Fibroblast of lung (primary cell): ENCODE measurements at places on chromosomes 1 and 21. TPM values are rescaled to one million over a fixed set of nuclear protein-coding genes. Genes with fewer than 3 reads are reported as not detected.

DNA sequence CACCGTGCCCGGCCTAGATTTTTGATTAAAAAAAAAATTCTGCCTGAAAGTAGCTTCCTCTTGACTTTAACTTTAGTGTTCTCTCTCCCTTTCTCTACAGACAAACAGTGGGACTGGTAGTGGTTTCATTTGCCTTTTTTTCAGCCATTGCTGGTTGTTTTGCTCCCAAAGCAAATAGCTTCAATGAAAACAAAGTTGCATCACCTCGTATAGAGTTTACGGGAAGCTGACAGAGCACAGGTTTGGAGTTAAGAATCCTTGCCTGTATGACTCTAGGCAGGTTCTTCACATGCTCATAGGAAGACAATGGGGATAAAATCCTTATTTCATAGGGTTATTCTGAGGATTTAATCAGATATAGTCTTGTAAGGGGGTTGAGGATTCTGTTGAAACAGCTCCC, 21.6 kb downstream of the AADACL4 start:
- no peak overlapping the region for H3K27ac ChIP-seq
- no peak overlapping the region for H3K4me3 ChIP-seq
- no peak for DNase-seq
- no peaks in the 10 kb centered on the region for H3K4me1 ChIP-seq
- no peaks in the 10 kb centered on the region for H3K27me3 ChIP-seq

- no peak for DNase-seq
- no peaks in the 10 kb centered on the region for H3K27me3 ChIP-seq
- H3K36me3 ChIP-seq = peaks cover 3% of the 10 kb centered on the region
- no peaks in the 10 kb centered on the region for H3K4me1 ChIP-seq
- no peak overlapping the region for H3K4me3 ChIP-seq
These were observed 68.0 kb upstream of the CNTN2 start for GRCh38 chr1:204975021-204975420.

DNA sequence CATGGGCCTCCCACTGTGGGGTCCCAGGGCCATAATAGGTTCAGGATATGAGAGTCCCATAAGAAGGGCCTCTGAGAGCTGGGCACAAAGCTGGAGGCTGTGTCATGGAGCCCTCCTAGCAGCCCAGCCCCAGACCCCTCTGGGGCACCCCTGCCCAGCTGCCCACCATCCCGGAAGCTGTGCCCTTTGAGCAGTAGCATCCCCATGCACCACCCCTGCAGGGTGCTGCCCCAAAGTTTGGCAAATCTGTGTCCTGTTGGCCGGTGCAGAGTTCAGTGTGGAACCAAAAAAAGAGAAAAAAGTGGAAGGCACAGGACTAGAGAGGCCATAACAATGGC, 17.6 kb downstream of the TNNT2 start:
- no peak overlapping the region for H3K27ac ChIP-seq
- no peaks in the 10 kb centered on the region for H3K36me3 ChIP-seq
- no peaks in the 10 kb centered on the region for H3K4me1 ChIP-seq
- DNase-seq = no peak
- H3K4me3 ChIP-seq = no peak overlapping the region
- peaks cover 15% of the 10 kb centered on the region for H3K27me3 ChIP-seq

- peak overlapping the region; percentile 1 for H3K27ac ChIP-seq
- DNase-seq = peak; percentile 17
These were observed 84.7 kb downstream of the LRRC8D start for GRCh38 chr1:89905395-89906058.

DNA sequence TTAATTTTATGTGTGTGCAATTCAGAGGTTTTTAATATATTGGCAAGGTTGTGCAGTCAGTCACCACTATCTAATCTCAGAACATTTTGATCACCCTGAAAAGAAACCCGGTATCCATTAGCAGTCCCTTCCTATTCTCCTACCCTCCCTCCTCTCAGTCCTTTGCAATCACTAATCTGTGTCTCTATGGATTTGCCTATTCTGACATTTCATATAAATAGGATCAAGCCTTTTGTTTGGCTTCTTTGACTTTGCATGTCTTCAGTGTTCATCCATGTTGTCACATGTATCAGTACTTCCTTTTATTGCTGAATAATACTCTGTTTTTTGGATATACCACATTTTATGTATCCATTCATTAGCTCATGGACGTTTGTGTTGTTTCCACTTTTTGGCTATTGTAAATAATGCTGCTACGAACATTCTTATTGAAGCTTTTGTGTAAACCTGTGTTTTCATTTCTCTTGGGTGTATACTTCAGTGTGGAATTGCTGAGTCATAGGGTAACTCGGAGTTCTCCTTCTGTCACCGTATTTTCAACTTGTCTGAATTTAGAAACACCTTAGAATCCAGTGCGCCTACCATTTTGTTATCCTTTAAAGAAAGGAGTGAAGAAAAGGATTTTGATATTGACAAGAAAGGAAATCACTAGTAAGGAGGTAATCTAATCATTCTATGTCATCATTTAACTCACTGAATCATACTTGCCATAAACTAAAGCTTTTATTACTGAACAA, 3.4 kb downstream of the CEP85 start:
- H3K4me3 ChIP-seq = no peak overlapping the region
- peak; percentile 66 for DNase-seq
- H3K27ac ChIP-seq = no peak overlapping the region
- no peaks in the 10 kb centered on the region for H3K36me3 ChIP-seq
- H3K4me1 ChIP-seq = no peaks in the 10 kb centered on the region
- H3K27me3 ChIP-seq = no peaks in the 10 kb centered on the region

GRCh38 chr1:179954493-179955286, at the start of gene CEP350:
Gene CEP350 (plus strand): TSS chr1:179954810. CDS start chr1:179986182, 31,372 bp downstream.
- H3K4me1 ChIP-seq = peaks cover 2% of the 10 kb centered on the region
- peak within 1 kb of the TSS; percentile 89 for H3K27ac ChIP-seq
- no peaks in the 10 kb centered on the region for H3K36me3 ChIP-seq
- H3K27me3 ChIP-seq = no peaks in the 10 kb centered on the region
- peak; percentile 100 for DNase-seq

DNA sequence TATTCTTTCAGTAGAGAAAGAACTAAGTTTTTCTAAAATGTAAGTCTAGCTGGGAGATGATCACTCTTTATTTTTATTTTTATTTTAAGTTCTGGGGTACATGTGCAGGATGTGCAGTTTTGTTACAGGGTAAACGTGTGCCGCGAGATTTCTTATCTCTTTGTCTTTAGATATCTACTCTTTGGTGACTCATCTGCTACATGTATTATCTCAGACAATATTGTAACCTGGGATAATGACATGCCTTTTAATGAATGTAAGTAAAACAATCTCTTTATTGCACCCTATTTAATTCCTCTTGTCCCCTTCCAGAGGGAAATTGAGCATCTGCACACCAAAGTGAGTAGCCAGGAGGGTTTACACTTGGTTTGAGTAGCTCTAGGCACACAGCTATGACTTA, 9.4 kb downstream of the CR2 start:
- H3K27me3 ChIP-seq = no peaks in the 10 kb centered on the region
- no peaks in the 10 kb centered on the region for H3K36me3 ChIP-seq
- H3K27ac ChIP-seq = no peak overlapping the region
- DNase-seq = no peak
- no peak overlapping the region for H3K4me3 ChIP-seq
- no peaks in the 10 kb centered on the region for H3K4me1 ChIP-seq

DNA sequence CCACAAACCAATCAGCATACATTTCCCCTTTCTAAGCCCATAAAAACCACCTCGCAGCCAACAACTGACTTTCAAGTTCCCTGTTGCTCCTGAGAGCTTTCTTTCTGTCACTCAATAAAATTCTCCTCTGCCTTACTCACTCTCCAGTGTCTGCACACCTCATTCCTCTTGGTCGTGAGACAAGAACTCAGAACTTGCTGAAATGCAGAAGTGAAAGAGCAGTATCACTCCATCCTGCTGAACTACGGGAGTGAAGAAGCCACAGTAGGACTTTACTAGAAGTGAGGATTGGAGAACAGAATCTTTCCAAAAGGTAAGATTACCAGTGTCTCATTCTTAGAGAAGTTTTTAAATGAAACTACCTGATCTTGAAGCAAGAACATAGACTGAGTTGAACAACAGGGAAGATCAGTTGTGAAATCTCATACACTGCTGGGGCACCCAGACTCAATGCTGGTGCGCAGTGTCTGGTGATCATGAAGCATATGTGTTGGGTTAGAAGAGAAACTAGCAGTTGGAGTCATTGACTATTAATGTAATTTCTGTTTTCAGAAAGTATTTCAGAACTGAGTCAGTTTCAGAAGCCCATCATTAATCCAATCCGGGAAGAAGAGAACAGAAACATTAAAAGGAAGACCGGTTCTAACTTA, 726.9 kb upstream of the TMPRSS15 start:
- no peak for DNase-seq
- H3K4me3 ChIP-seq = no peak overlapping the region
- no peaks in the 10 kb centered on the region for H3K27me3 ChIP-seq
- H3K36me3 ChIP-seq = no peaks in the 10 kb centered on the region

DNA sequence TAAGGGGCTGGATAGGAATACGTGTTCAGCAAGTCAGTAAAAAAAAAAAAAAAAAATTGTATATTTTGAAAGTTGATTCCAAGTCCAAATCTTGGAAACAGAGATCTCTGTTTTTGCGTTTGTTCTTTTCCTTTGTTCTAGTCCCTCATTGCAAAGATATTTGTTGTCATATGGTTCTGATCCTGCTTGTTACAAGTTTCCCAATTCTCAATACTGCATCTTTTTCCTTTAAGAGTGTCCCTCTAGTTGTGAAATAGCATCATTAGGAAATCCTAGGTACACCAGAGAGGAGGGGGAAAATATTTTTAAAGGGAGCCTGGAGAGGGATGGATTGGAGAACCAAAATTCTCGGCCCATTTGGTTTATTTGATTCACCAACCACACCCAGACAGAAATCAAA, 152.2 kb upstream of the C1orf105 start:
- H3K4me1 ChIP-seq = no peaks in the 10 kb centered on the region
- H3K27ac ChIP-seq = no peak overlapping the region
- H3K4me3 ChIP-seq = no peak overlapping the region

GRCh38 chr1:107690491-107690890, 274.5 kb downstream of the VAV3 start:
- no peak overlapping the region for H3K27ac ChIP-seq
- DNase-seq = no peak
- H3K36me3 ChIP-seq = no peaks in the 10 kb centered on the region
- no peaks in the 10 kb centered on the region for H3K27me3 ChIP-seq
- no peaks in the 10 kb centered on the region for H3K4me1 ChIP-seq

DNA sequence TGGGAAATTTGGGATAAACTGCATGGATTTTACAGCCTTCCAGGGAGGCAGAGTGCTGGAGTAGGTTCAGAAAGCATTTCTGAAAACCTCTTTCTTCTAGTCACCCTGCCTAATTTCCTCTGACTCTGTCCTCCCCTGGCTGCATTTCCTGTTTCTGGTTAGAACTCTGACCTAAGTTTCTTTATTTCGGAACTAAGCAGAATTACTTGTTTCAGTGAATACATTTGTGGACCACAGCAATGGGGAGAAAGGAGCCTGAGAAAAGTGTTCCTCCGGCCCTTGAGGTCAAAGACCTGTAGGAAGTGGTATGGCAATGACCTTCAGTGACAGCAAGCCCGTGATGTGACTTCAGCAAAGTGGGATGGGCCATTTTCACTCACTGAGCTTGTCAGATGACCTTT, 173.4 kb upstream of the RUNX1 start:
- no peak for DNase-seq
- H3K27ac ChIP-seq = no peak overlapping the region
- H3K36me3 ChIP-seq = no peaks in the 10 kb centered on the region
- H3K4me3 ChIP-seq = no peak overlapping the region
- no peaks in the 10 kb centered on the region for H3K27me3 ChIP-seq

DNA sequence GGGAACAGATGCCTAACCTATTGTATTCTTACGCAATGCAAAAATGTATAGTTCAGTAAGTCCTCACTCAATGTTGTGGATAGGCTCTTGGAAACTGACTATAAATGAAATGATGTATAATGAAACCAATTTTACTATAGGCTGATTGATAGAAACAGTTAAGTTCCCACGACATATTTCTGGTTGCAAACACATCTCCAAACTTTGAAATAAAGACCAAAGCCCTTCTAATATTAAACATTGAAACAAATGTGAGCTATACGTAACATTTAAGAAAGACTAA, 29.1 kb downstream of the MAP3K21 start:
- H3K27ac ChIP-seq = no peak overlapping the region
- H3K36me3 ChIP-seq = no peaks in the 10 kb centered on the region
- H3K4me1 ChIP-seq = no peaks in the 10 kb centered on the region

DNA sequence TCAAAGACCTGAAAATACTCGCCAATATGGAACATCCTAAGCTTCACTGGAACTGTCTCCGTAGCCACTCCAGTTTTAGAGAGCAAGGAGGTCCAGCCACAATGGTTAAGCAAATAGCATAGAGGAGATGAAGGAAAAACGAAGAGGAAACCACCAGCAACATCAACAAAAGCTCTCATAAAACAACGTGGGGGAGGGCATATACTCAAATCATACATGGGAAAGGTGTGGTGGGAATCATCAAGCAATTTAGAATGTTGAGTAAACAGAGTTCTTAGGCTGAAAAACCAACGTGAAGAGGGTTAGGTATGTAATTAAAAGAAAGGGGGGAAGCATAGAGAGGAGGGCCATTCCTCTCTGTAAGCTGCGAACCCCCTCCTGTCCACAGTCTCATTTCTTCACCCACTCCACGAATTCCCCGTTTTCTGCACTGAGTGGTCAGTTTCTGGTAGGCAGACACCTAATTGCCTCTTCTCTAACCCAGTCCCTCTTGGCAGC, 1.0 kb downstream of the TMEM59 start:
- H3K4me1 ChIP-seq = peaks cover 2% of the 10 kb centered on the region
- no peaks in the 10 kb centered on the region for H3K36me3 ChIP-seq
- H3K4me3 ChIP-seq = peak overlapping the region; percentile 92
- DNase-seq = peak; percentile 3
- H3K27me3 ChIP-seq = no peaks in the 10 kb centered on the region

GRCh38 chr1:2073382-2074230, 23.4 kb downstream of the PRKCZ start:
- no peaks in the 10 kb centered on the region for H3K36me3 ChIP-seq
- peak; percentile 78 for DNase-seq
- H3K27ac ChIP-seq = no peak overlapping the region

DNA sequence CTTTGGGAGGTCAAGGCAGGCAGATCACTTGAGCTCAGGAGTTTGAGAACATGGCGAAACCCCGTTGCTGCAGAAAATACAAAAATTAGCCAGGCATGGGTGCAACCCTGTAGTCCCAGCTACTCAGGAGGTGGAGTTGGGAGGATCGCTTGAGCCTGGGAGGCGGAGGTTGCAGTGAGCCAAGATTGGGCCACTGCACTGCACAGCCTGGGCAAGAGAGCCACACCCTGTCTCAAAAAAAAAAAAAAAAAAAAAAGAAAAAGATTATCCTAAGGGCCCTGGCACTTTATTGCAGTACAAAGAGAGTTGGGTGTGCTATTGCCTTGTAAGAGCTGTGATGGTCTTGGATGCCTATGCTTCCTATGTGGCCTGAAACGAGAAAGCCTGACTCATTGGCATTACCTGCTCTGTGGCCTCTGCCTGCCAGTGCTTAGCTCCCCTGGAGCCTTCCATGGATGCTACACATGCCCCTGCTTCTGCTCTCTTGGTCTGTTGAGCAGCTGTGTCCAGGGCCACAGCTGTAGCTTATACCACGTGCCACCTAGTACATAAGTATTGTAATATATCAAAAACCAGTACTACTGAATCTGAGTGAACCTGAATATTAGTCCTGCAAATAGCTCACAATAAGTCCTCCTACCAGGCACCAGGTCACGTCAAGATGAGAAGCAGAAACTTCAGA, 45.8 kb downstream of the DNAJC6 start:
- no peaks in the 10 kb centered on the region for H3K4me1 ChIP-seq
- no peak for DNase-seq
- no peak overlapping the region for H3K27ac ChIP-seq
- H3K4me3 ChIP-seq = no peak overlapping the region

The S100A3 gene
- 1.8 and 6.8 TPM in 2 replicates for total RNA-seq

The DPH2 gene
- total RNA-seq = 9.1 and 12.8 TPM in 2 replicates

The KIF17 gene
- total RNA-seq = 1.3 and 1.8 TPM in 2 replicates

The MROH9 gene
- 0.26 TPM in 1 of 2 replicates, not detected in the other for total RNA-seq

The DMRTA2 gene
- total RNA-seq = under 0.01 TPM in 1 of 2 replicates, not detected in the other

The KRTAP19-3 gene
- not detected in 2 replicates for total RNA-seq

The SHCBP1L gene
- 0.26 TPM in 1 of 2 replicates, not detected in the other for total RNA-seq

The SMIM34 gene
- 0.26 TPM in 1 of 2 replicates, not detected in the other for total RNA-seq
